ENCODE measurements at places on chromosomes 6 and 20. TPM values are rescaled to one million over a fixed set of nuclear protein-coding genes. Genes with fewer than 3 reads are reported as not detected.

- peak; percentile 38 for DNase-seq
Measured at GRCh38 chr20:4099905-4100675, 84.7 kb upstream of the RNF24 start.

Gene HMGN4
- 111 TPM for total RNA-seq

Gene ACTR5
- total RNA-seq, result 5.9 TPM

GRCh38 chr6:35219683-35220326 lies 6.0 kb downstream of the SCUBE3 start:
- no peak for DNase-seq

GRCh38 chr6:160048471-160048870 lies 73.1 kb upstream of the SLC22A1 start:
- DNase-seq, result no peak

GRCh38 chr6:163950159-163950558 lies 535.6 kb downstream of the QKI start:
- DNase-seq, result peak; percentile 89

GRCh38 chr6:1384549-1385128 lies 4.7 kb upstream of the FOXF2 start:
- no peak for DNase-seq

Gene C4A
- 46.0 TPM for total RNA-seq

Gene OR2J3
- not detected for total RNA-seq

DNA sequence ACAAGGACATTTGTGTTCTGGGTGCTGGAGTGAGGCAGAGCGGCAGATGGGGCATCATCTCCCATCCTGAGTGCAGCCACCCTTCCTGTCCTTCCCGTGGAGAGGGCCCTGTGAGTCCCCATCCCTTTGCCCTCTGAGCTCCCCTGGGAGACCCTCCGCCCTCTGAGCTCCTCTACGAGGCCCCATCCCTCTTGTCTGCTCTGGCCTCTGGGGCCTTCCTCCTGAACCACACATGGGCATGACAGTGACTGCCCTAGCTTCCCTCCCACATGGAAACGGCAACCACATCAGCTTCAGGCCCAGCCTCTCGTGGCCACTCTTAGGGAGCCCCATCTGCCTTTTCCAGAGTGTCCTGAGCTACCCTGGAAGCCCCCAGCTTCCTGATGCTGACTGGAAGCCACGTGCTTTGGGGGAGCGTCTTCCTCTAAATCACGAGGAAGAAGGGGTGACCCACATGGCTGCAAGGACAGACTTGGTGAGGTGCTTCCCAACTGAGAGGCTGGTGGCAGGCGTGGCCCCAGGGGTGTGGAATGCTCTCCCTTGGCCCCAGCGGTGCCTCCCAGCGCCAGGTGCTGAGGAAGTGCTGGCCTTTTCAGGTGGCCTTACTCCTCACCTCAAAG lies 52.6 kb downstream of the GINS1 start:
- no peak for DNase-seq

DNA sequence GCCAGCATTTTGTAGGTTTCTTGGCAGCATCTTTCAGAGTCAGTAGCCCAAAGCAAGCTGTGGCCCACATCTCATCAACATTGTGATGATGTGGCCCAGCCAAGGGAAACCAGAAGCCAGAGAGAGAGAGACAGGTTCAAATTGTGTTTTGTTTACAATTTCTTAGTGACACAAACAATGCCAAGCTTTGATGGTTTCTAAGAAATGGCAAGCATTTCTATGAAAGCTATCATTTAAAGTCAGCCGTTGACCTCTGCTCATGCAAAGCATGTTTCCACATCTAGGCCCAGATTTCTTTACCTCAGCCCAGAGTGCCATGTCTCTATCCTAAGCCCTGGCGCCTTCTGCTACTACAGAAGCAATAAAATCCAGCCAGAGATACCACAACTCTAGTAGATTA lies 32.9 kb downstream of the GCM1 start:
- DNase-seq, result no peak

- no peak for DNase-seq
Measured at GRCh38 chr6:25042036-25042521, 106.3 kb upstream of the RIPOR2 start.

DNA sequence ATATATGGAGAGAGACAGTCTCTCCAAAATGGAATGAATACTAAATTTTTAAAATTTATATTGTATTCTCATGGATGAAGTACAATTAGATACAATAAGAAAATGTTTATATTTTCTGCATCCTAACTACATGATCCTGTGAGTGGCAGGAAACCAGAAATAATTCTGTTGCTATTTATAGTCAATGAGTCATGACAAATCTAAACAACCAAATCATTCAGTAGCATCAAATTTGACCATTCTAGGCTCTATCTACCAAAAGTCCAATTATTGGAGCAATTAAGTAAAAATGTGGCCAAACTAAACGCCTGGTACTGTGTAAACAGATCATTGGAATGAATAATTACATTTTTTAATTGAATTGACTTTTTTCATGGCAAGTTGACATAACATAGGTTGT lies 959.8 kb downstream of the EPHA7 start:
- peak; percentile 3 for DNase-seq

DNA sequence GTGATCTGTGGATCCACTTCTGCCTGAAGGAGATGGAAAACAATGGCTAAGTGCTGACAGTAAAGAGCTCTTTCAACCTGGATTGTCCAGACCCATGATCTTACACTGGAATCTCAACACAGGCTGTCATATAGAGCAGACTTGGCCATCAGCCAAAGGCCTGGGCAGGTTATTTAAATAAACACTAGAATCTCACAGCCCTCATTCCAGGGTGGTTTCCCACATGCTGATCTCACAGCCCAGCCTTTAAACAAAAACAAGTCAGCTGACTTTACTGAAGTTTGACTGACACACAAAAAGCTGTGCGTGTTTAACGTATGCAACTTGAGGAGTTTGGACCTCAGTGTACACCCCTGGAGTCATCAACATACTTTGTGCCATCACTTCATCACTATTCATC lies 28.4 kb downstream of the SYNDIG1 start:
- DNase-seq, result peak; percentile 20

Gene CRISP3
- not detected for total RNA-seq

- DNase-seq, result no peak
Measured at GRCh38 chr6:53614676-53615075, 50.9 kb downstream of the KLHL31 start.

GRCh38 chr6:35084041-35084491 lies 57.1 kb downstream of the TCP11 start:
- DNase-seq, result no peak

DNA sequence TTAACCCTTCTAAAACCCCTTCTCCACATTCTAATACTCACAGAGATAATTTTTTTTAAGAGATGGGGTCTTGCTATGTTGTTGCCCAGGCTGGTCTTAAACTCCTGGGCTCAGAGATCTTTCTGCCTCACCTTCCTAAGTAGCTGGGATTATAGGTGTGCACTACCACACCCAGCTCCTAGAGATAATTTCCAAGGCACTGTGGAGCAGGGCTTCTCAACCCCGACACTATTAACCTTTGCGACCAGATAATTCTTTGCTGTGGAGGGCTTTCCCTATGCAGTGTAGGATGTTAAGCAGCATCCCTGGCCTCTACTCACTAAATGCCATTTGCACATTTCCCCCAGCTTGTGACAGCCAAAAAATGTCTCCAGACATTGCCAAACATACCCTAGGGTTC lies 8.8 kb upstream of the RREB1 start:
- DNase-seq, result no peak

Gene EPPIN
- not detected for total RNA-seq

DNA sequence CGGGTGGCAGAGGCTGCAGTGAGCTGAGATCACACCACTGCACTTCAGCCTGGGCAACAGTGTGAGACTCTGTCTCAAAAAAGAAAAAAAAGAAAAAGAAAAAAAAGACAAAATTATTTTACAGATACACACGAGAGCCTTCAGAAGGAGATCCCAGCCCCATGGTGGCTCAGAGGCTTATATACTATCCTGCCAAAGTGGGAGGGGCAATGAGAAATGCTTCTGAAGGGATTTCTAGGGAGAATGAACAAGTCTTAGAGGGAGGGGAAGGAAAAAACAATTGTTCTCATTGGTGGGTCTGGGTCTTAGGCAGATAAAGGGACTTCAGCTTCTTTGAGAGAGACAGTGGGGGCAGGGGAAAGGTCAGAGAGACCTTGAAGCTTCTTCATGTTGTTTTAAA lies 76.8 kb downstream of the BANF2 start:
- DNase-seq, result no peak

Gene OR2H2
- total RNA-seq, result not detected

DNA sequence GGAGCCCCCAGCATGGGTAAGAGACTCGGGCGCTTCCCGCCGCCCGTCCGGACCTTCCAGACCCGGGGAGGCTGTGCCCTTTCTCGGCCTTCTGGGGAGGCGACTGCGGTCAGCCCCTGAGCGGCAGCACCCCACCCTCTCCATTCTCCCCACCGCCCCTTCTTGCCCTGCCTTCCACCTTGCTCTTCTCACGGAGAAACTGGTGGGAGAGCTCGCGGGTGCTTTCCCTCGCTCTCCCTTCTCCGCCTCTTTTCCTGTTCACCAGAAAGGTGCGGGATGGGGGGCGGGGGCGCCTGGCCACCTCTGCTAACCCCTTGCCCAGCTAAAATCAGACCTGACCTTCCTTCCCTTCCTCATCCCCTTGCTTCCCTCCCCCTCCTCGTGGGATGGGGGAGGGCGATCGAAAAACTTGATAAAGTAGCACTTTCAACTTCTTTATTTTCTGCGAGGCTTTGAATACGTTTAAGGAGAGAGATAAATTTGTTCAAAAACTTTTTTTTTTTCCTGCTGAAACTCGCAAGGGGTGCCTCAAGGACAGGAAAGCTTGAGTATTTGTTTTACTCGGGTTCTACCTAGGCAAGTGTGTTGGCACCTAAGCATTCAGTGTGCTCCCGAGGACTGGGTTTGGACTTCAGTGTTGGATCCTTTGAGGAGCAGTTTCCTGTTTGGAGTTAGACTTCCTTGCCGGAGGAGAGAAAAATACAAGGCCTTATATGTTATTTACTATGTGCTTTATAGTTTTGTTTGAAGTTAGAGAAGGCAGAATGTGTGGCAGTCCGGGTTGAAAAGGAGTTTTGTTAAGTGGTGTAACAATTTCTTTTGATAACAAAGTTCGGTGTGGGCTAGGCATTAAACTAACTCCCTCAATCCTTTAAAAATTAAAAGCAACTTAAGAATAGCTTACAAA lies 897 bp downstream of the CD2AP start:
- DNase-seq, result peak; percentile 37

Gene FAM83C
- total RNA-seq, result not detected

DNA sequence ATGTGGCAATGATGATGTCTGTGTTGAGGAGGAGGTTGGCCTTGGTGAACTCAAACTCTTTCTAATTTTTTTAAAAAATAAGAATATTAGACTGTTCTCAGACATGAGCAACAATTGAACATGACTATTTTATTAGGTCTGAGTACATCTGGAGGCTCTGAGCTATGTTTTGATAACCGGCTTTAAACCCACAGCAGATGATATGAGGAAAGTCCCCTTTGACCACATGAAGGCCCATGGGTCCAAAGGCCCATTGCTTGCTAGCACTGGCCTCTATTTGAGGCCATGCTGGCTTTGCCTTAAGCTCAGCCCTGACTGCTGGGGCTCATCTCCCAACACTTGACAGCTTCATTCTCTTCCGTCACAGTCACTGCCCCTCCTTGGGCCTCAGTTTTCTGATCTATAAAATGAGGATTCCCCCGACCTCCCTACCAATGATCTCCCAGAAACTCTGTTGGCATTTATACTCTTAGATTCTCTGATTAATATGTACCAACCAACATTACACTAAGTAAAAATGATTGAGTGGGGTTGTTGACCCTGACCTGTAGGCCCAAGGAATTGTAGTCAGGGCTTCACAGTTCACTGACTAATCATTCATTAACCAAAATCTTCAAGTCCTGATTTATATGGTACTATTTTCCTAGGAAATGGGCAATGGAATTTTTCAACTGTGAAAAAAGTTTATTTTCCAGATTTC lies 23.9 kb upstream of the TINAG start:
- DNase-seq, result no peak

Gene LPA
- not detected for total RNA-seq

Gene GLP1R
- not detected for total RNA-seq

Gene MICAL1
- total RNA-seq, result 30.8 TPM

GRCh38 chr20:9253006-9253539 lies 184.2 kb downstream of the PLCB4 start:
- no peak for DNase-seq

Gene NOTCH4
- 0.77 TPM for total RNA-seq

DNA sequence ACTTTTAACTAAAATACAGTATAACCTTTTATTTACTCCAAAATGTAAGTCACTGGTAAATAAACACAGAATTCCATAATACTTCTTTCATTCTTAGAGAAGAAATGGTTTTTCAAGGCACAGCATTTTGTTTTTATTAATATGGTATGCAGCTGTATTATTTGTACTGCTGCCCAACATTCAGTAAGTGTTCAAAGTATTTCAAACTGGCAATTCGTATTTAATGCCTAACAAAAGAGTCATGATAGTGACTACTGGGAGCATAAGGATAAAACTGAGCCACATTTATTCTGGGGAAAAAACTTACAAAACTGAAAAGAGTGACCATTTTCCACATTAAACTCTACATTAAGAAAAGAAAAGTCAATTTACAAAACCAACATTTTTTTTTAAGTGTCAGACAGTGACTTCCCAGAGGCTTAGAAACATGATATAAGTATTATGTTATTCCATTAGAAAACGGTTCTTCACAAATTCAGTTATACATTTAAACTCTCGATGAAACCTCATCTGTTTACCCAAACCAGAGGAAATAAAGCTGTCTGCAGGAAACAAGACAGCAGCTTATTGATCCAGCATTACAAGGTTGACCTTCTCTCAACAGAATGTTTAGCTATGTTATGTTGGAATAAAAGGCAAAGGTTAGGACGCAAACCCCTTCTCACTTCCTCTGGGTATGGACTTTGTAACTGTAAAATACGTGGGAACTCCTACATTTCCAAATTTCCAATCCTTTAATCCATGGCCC lies 24.3 kb downstream of the EPB41L2 start:
- peak; percentile 70 for DNase-seq

Gene SLC2A10
- total RNA-seq, result 42.1 TPM

DNA sequence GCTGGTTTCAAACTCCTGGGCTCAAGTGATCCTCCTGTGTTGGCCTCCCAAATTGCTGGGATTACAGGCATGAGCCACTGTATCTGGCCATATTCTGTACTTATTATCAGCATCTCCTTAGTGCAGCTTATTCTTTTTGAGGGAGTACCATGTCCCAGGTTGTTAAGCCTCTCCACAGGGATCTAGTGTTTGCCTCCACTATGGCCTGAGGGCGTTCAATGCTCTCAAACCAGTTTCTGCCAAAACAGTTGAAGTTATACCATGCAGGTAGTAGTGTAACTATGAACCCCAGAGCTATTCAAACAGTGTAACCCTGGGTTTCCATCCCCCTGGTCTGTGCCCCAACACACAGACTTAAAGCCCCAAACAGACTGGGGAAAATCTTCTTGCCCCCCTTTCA lies 81.7 kb downstream of the BACH2 start:
- no peak for DNase-seq

GRCh38 chr6:159008656-159009288 lies 8.8 kb upstream of the RSPH3 start:
- peak; percentile 57 for DNase-seq

Gene BRD2
- total RNA-seq, result 75.6 TPM

- no peak for DNase-seq
Measured at GRCh38 chr6:158544428-158544827, 15.5 kb upstream of the TMEM181 start.

- no peak for DNase-seq
Measured at GRCh38 chr6:12198851-12199250, 91.3 kb upstream of the EDN1 start.
